ENCODE measurements at places on chromosomes 11 and 22.

- no peak for DNase-seq
These were observed 14.7 kb upstream of the CD5 start for GRCh38 chr11:61087426-61088119.

DNA sequence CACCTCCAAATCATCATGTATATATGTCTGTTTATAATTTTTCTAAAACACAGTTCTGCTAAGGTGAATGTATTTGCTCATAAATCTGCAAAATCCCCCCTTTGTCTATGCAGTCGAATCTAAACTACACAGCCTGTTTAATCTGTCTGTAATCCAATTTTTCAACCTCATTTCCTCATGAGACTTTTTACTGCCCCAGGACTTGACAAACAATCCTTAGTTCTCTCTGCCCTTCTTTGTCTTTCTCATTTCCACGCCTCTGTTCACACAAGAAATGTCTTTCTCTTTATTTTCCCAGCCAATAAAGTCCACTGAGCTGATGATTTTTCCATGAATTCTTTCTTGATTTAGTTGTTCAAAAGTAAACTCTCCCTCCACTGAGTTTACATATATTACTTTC is 1154.3 kb downstream of the FAM181B start:
- DNase-seq, result no peak

DNA sequence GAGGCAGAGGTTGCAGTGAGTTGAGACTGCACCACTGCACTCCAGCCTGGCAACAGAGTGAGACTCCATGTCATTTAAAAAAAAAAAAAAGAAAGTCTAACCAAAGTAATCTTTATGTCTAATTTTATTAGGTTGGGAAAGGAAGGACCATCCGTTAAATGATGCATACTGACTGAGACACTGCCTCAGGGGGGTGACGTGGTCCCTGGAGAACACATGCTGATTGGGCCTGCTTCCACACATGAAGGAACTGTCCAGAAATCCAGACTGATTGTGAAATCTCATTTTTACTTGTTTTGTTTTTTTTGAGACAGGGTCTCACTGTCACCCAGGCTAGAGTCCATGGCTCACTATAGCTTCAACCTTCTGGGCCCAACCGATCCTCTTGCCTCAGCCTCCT is 5.5 kb downstream of the SF3A1 start:
- DNase-seq, result no peak

- DNase-seq, result no peak
These were observed 6.8 kb upstream of the CREB3L1 start for GRCh38 chr11:46270684-46271083.

DNA sequence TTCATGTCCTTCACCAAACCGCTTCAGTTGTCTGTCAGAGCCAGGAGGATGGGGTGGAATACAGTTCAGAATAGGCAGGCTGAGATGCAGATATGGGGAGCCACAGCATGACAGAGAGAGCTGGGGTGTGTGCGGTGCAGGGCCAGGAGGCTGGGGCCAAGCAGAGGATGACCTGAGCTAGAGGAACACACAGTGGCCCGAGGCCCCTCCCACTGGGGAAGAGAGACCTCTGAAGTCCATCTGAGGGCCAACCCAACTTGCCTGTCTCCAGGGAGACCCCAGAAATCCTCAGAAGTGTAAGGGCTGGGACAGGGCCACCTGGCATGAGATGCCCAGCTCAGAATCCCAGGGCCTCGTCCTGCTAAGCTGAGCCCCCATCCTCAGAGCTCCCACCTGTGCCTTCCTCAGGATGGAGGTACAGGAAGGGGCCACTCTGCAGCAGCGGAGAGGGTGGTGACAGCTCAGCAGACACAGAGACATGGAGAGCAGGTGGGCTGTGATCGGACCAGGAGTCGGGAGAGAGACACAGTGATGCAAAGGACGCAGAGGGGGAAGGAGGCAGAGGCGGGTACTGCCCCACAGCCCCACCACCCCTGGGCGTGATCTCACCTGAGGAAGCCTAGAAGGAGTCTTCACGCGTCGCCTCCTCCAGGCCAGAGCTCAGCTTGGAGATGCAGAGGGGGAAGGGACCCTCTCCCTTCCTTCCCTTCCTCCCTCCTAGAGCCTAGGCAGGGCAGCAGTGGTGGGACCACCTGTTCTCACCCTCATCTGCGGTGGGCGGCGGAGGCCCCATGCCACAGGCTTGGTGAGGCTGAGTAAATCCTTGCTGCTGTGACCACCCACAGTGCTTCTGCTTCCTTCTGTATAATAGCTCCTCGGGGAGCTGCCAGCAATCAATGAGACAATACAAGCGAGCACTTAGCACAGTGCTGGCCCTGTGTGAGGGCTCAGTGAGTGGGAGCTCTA is 9.1 kb upstream of the TUB start:
- DNase-seq, result no peak

GRCh38 chr22:36334821-36335603 is 52.8 kb downstream of the MYH9 start:
- DNase-seq, result no peak

- no peak for DNase-seq
These were observed 40.3 kb upstream of the A4GALT start for GRCh38 chr22:42760806-42761565.

GRCh38 chr11:77723024-77723423 is 85.4 kb upstream of the CLNS1A start:
- DNase-seq, result no peak

DNA sequence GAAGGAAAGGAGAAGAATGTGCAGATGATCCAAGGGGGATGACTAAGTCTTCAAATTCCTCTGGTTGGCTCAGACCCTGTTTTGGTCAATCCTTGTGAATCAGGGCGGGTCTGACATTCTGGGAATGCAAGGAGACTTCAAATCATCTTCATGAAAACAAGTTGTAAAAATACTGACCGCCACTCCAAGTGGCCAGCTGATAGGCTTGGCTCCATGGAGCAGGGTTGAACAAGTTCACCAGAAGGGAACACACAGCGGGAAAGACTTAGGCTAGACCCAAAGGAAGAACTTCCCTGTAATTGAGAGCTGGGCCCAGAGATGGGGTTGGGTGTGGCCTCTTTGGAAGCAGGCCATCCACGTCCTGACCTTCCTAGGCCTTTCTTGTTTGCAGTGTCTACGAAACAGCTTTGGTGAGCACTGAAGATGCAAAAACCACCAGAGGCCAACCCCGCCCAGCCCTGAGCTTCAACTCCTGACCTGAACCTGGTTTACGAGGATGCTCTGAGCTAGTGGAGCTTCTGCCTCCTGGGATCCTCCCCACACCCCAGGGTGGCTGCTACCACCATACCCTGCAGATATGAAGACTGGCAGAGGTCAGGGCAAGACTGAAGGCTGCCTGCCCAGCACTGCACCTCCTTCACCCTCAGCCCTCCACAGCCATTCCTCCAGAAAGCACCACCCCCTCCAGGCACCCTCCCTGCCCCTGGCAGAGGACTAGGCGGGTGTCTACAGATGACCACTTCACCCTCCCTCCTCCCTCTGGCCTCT is 26.1 kb downstream of the GDPD5 start:
- peak; percentile 63 for DNase-seq

DNA sequence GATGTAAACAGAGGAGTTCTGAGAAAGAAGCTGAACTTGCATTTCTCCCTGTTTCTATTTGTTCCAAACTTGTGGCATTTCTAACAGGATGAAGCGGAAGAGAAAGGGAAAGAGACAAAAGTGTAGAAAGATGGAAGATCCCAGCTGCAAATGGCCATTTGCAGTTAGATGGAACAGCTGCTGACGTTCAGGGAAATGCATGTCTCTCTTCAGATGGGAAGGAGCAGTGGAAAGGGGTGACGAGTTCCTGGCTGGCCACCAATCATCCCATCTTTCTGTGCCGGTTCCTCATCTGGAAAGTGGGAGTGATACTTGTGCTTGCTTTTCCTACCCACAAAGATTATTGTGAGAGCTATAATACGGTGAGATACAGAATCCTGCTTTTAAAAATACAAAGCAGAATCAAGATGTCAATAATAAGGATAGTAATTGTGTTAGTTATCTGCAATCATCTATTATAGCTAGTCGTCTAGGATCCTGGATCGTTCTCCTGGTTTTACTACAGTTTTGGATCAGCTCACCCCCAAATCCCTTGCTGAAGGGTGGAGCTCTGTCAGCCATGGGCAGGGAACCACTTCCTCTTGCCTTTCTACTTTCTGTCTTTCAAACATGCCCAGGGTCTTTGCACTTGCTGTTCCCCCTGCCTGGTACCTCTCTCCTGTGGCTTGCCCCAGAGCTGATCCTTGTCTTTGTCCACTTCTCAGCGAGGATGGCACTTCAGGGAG is 1.2 kb upstream of the TIMP3 start:
- DNase-seq, result no peak

GRCh38 chr22:26481694-26482093 is 1.9 kb downstream of the HPS4 start:
- DNase-seq, result no peak

- DNase-seq, result no peak
These were observed at the start of gene APOBEC3H for GRCh38 chr22:39097098-39098020. Gene APOBEC3H, plus strand, starts transcription at chr22:39097244. Its CDS starts 3,035 bp downstream, at chr22:39100279.

- DNase-seq, result no peak
These were observed 33.4 kb downstream of the APOL1 start for GRCh38 chr22:36286096-36286957.

DNA sequence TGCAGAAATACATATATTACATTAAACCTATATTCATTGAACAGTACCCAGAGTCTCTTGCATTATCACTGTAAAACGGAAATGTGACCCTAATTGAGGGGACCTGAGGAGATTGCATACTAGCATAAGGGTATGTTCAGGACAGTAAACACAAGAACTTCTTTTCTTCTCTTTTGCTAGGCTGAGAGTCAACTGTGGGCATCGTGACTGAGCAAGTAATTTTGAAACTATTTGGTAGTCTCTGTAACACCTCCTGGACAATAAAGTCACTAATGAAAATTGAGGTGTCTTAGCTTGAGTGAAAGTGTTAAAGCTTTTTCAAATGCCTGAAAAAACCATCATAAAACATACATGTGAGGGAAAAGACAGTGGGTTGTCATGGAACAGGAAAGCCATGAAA is 90.9 kb downstream of the PDHX start:
- DNase-seq, result no peak

GRCh38 chr22:27976586-27976985 is 57.5 kb upstream of the PITPNB start:
- no peak for DNase-seq

DNA sequence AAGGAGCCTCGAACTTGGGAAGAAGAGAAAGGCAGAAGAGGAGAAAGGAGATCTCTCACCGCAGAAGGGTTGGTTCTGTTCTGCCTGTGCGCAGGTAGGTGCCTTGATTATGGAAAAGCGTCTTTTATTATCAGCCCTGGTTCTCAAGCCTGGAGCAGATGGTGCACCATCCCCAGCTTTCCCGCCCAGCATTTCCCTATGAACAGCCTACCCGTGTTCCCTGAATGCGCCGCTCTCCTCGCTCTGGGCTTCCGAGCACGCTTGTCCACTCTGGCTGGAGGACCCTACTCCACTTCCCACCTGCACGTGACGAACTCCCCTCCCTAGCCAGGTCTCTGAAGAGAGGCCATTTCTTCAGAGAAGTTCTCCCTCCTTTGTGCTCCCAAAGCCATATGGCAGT is 15.2 kb downstream of the IGSF9B start:
- DNase-seq, result no peak

DNA sequence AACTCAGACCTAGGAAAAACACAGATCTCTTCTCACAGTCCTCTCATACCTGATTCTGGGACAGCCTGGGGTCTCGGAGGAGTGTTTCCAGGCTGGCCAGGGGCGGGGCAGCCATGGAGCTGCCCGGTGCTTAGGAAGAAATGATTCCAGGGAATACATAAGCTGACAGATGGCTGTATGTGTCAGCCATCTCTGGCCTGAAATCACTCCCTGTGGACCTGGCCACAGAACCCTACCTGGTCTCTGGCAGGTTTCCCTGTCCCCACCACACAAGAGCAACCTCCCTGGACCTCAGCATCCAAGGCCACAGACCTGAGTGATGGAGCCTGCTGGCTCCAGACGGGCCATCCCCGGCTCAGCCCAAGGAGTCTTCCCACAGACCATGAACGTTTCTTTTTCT is 10.0 kb downstream of the GGA1 start:
- DNase-seq, result no peak

DNA sequence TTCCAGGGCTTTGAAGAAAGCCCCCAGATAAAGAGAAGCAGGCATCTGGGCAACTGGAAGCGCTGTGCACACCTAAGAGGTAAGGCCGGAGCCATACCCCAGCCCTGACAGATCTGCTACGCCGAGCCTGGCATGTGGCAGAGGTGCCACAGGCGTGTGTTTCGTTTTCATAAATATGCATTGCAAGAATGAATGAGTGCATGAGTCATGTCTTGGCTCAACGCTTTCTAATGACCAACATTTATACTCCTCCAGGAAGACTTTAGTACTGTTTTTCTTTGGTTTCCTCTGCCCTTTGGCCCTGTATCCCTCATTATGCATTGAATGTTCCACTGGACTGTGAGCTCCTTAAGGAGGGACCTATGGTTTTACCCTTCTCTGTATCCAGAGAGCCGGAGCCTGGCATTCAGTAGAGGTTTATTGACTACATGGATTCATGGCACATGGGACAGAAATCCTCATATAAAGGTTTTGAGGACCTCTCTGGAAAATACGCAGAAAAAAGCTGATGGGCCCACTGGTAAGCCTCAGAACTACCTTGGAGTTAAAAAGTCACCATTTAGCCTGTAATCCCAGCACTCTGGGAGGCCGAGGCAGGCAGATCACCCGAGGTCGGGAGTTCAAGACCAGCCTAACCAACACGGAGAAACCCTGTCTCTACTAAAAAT is 38.9 kb upstream of the CSNK2A3 start:
- peak; percentile 82 for DNase-seq

DNA sequence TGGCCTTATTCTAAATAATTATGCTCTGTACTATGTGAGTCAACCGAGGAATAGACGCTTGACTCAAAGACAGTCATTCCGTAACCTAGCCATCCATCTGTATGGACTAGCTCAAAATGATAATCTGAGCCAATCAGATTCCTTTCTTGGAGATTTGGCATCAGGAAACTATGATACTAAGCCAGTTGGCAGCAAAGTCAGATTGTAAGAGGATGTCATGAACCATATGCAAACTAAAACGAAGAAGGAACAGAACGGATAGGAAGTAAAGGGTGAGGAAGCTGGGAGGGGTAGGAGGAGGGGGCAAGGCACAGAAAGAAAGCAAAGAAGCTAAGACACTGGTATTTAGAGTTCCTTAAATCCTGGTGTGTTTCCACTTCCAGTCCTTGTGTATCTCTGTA is 10.7 kb upstream of the SESN3 start:
- DNase-seq, result no peak

DNA sequence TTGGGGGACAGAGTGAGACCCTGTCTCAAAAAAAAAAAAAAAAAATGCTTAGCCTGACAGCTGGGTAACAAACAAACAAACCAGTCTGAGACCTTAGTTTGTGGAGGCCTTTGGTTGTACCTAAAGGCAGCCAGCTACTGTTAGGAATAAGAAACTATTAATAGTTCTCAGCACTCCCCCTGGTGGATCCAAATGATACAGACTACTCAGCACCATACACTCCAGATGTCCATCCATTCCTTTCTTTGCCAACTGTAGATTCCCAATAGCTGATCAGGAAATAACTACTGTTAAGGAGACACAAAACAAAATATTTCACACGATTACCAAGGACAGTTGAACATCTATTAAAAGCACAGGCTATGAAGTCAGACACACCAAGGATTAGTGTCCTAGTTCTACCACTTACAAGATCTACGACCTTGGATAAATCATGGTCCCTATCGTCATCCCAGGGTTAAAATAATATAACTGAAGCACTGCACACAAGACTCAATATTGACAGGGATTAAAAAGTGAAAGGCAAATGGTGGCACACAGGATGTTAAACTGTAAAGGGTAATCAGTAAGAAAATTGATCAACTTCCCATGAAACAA is 17.2 kb downstream of the CLDN25 start:
- DNase-seq, result no peak

- DNase-seq, result no peak
These were observed 23.1 kb downstream of the CD6 start for GRCh38 chr11:60994541-60995080.

- no peak for DNase-seq
These were observed 10.6 kb upstream of the SORL1 start for GRCh38 chr11:121441521-121441920.

Measured in kidney epithelial cell (primary cell).